ENCODE measurements at places on chromosomes 3 and 15.

- DNase-seq, result peak; percentile 44
Observed at GRCh38 chr3:157130467-157131251, 29.3 kb downstream of the CCNL1 start.

GRCh38 chr3:124078953-124079911 is 87.3 kb upstream of the ROPN1 start:
- DNase-seq, result peak; percentile 69

DNA sequence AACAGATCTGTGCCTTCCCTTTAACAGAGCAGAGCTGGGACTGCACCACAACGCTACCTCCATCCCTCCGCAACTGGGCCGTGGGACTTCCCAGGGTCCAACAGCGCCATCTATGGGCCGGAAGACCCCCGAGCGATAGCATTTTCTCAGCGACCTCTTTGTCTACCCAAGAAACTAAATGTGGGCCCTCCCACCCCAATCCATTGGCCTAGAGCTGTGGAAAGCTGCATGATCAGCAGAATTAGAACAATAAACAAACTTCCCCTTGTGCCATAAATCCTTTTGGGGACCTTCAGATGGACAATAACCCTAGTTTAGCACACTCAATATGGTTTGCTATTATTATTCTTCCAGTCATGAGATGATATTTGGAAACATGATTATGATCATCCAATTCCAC is 74.8 kb upstream of the NTRK3 start:
- peak; percentile 77 for DNase-seq

- DNase-seq, result no peak
Observed at GRCh38 chr15:85492406-85492805, 112.0 kb downstream of the AKAP13 start.

GRCh38 chr3:130738241-130738640 is 8.4 kb downstream of the PIK3R4 start:
- peak; percentile 33 for DNase-seq

GRCh38 chr3:81743096-81744025 is 18.1 kb downstream of the GBE1 start:
- peak; percentile 84 for DNase-seq

GRCh38 chr15:32956006-32956405 is 238.2 kb downstream of the GREM1 start:
- peak; percentile 60 for DNase-seq

DNA sequence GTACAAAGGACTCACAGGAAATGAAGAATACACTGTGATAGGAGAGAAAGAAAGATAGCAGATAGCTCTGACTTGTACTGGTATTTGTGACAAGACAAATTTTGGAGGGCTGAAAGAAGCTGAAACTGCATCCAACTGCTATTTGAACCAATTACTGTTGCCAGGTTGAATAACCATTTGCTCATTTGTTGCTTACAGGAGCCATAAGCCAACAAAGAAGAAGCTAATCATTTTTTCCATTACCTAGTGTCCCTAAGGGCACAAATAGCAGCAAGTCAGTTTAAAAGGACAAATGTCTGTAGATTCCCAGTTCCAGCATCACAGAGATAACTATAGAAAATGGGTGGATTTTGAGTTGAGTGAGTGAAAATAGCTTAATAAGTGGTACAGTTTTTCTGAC is 376.9 kb upstream of the ARPP21 start:
- DNase-seq, result no peak

GRCh38 chr15:54517366-54517765 is 539.1 kb downstream of the UNC13C start:
- DNase-seq, result no peak

DNA sequence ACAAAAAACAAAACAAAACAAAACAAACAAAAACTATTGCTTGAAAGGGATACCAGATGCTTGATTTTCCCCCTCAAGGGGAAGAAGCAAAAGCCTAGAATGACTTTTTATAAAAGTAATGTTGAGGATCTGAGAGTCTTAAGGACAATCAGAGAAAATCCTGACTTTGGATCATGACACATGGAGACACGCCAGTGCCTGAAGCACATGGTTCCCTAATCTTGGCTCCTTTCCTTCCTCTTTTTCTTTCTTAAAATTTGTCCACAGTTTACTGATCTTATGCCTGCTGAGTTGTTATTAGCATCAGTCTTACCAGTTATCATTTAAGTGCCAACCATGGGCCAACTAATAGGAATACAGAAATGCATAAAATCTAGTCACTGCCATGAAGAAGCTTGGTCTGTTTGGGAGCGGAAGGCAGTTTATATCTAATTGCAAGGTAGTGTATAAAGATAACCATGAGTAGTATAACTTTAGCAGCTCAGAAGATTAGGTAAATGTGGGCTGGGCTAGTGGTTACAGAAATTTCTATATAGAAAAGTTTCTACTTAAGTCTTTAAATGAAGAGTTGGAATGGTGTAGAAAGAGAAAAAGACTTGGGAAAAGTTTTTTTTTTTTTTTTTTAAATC is 6.9 kb downstream of the GLCE start:
- DNase-seq, result peak; percentile 49

DNA sequence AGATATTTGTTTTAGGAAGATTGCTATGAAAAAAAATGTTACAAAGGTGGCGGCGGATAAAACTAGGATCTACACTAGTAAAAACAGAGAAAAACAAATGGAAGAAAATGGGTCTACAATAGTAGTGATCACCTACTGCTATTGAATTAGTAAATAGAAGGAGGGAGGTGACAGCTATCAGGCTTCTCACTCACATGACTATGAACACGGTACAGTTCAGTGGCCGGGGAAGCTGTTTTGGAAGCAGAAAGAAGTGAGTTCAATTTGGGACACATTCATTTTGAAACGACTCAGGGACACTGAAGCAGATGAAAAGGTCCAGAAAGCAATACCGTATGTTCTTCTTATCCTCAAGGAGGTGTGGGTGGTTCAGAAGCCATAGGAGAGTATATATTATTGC is 138.3 kb downstream of the GSK3B start:
- DNase-seq, result no peak

GRCh38 chr3:54660714-54661132 is 267.1 kb downstream of the LRTM1 start:
- no peak for DNase-seq

- no peak for DNase-seq
Observed at GRCh38 chr3:82800248-82800647, 1038.8 kb upstream of the GBE1 start.

GRCh38 chr3:64300790-64301423 is 75.6 kb upstream of the PRICKLE2 start:
- no peak for DNase-seq

- DNase-seq, result no peak
Observed at GRCh38 chr15:79418693-79419279, 13.3 kb upstream of the MINAR1 start.

DNA sequence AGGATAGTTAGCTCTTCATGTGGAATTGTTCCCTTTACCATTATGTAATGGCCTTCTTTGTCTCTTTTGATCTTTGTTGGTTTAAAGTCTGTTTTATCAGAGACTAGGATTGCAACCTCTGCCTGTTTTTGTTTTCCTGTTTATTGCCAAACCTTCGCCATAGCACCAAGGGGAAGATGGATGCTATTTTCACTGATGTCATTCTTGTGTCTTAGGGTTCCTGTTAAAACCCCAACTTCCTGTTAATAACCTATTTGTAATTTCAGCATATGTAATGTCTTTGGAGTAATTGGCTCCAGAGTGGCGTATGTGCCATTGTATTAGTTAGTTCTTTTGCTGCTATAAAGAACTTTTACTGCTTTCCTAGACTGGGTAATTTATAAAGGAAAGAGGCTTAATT is 10.8 kb downstream of the SAMMSON start:
- DNase-seq, result peak; percentile 29

GRCh38 chr3:191919491-191920026 is 458.6 kb downstream of the PYDC2 start:
- no peak for DNase-seq

- no peak for DNase-seq
Observed at GRCh38 chr15:71051539-71051938, 63.7 kb upstream of the THSD4 start.

GRCh38 chr3:104206925-104207324 is 1159.8 kb upstream of the ALCAM start:
- no peak for DNase-seq

DNA sequence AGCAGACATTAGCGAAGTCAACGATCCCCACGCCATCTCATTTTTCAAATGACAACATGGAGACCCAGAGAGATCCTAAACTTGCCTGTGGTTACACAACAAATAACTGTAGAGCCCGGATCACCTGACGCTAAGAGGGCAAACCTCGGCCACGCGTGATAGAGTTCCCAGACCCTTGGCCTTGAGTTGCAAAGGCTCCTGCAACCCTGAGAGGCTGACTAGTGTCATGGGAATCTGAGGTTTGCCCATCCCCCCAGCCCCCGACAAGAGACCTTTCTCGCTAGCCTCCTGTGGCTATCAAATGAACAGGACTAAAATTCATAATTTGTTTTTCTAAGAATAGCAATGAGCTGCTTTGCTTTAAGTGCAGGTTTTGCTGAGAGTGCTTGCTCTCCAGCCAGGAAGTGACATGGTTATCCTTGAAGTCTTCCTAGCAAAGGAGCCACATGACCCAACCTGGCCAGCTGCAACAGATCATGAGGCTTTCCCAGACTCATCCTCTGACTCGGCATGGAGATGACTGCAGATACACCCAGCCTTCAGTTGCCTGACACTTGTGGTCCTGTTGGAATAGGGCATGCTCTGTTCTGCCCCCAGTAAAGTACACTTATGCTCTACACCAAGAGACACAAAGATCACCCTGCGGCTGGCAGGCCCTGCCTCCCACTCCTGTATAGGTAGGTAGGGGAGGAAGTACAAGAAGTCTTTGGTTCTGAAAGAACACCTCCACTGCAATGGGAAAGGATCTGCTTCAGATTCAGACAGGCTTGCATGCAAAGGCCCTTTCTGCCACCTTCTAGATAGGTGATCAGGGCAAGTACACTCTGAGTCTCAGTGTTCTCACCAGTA is 36.0 kb downstream of the MCF2L2 start:
- no peak for DNase-seq

DNA sequence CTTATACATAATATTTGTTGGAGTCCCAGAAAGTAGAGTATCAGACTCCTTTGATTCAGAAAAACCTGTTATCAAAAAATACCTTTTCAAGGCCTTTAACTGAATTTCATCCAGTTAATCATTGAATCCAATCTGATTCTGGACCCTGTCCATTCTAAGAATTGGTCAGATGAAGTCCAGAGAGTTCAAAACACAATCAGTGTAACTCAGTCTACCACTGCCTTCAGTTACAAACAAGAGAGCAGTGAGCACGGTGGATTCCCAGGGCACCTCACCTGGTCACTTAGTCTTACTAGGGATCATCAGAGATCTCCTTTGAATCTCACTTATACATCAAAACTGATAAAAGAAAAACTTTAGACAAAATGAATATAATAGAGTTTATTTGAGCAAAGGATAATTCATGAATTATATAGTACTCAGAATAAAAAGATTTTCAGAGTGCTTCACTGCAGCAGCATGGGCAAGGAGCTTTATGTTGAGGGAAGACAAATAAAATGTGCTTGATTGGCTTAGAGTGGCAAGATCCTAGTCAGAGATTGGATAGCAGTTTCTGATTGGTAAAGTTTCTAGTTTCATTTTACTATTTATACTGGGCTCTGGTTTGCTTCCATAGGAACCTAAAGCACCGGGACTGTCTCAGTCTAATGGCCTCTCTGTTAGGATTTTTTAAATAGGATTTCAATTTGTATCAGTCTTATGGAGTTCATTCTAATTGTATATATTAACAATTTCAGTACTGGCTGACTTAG is 474.9 kb upstream of the GOLIM4 start:
- DNase-seq, result no peak

DNA sequence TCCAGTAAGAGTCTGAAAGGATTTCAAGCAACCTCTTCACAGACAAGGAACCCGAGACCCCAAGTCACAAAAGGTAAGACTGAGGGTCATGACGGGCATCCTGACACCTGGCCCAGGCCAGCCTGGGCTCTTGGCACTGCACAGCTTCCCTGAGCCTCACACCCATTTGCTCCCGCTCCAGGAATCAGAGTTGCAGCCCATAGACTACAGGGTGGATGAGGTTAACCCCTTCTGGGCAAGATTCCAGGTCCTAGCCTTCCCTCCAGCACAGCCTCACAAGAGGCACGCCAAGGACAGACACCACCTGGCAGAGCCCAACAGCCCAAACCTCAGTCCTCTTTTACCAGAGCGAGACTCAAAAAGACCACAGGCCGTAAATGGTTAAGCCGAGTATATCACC is 36.2 kb downstream of the RBPMS2 start:
- DNase-seq, result no peak

DNA sequence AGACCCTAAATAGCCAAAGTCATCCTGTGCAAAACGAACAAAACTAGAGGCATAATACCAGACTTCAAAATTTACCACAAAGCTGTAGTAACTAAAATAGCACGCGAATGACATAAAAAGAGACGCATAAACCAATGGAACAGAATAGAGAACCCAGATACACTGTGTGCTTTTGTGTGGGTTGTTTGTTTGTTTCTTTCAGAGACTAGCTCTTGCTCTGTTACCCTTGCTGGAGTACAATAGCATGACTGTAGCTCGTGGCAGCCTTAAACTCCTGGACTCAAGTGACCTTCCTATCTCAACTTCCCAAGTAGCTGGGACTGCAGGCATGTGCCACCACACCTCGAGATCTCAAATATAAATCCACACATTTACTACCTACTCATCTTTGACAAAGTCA is 1314.6 kb upstream of the GBE1 start:
- DNase-seq, result no peak

- peak; percentile 31 for DNase-seq
Observed at GRCh38 chr3:13415997-13416793, 3.9 kb downstream of the NUP210 start.

- no peak for DNase-seq
Observed at GRCh38 chr3:107756649-107757048, 233.9 kb downstream of the BBX start.

- no peak for DNase-seq
Observed at GRCh38 chr3:177545964-177546363, 348.7 kb upstream of the TBL1XR1 start.

DNA sequence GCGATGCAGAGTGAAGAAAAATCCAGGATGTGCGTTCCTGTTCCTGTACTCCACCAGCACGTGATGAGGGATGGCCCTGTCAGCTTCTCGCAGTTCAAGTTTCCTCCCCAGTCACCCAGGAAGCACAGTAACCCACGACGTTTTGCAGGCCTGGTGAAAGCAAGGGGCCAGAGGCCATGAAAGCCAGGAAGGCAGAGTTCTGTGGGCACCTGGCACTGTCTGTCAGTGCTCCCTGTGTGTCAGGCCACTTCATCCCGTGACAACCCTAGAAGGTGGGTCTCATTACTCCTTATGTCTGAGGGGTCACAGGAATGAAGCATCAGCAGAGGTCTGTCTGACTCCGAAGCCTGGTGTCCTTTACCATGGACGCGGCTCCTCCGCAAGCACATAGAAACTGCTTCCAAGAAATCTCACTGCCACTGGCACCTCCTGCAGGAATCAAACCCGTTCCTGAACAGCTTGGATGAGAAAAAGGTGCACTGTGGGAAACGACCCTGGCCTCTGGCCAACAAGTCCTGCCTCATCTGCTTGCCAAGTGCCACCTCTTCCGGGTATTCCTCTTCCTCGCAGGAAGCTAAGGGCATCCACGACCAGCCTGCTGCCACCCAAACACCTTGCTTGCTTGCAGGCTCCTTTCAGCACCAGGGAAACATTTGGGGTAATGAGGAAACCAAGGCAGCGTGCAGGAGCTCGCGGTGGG is 14.6 kb downstream of the RAB43 start:
- DNase-seq, result no peak

Data from hematopoietic multipotent progenitor cell treated with erythropoietin and hydrocortisone succinate and interleukin-3 and kit ligand, for 4 days (in vitro differentiated cells).